ENCODE measurements at places on chromosomes 1 and 21.

GRCh38 chr1:97826820-97827219 lies 94.0 kb downstream of the DPYD start:
- DNase-seq, result no peak

DNA sequence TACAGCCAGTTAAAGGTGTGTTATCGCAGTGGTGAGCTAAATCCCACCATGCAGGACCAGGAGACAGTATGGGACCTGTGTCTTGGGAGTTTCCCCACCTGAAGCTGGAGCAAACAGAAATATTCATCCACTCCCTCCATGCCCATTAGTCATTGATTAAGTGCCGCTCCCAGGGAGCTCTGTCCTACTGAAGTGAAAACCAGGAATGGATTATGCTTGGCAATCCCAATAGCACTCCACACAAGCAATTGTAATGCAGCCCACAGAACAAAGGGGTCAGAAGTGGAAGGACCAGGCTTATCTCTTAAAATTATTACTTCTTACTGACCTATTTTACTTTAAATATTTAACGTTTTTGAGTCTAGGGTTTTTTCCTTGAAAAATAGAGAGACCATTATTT lies 1005.4 kb downstream of the ADGRL2 start:
- DNase-seq, result no peak

DNA sequence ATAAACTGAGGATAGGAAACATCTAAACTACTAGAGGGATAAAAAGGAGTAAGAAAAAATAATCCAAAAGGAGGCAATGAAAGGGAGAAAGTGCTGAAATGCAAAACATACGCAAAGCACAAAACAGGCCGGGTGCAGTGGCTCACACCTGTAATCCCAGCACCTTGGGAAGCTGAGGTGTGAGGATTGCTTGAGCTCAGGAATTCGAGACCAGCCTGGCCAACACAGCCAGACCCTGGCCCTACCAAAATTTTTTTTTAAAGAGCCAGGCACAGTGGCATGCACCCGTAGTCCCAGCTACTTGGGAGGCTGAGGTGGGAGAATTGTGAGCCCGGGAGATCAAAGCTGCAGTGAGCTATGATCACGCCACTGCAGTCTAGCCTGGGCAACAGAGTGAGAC lies 10.5 kb downstream of the SPOCD1 start:
- no peak for DNase-seq

DNA sequence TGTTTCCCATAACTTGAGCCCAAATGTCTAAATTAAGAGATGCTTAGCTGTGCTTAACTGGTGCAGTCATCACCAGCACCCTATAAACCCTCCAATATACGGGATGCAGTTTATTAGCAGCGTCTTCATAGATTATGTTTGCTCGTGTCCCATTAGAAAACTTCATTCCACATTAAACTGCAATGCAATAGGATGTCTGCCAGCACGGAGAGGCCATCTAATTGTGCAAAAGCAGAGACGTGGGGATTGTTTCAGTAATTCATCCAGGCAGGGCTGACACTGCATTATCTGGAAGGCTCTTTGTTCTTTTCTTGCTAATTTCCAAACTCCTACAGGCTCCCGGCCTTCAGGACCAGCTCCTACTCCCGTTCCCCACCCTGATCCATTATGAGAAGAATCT lies 89.5 kb downstream of the CSMD2 start:
- DNase-seq, result no peak

DNA sequence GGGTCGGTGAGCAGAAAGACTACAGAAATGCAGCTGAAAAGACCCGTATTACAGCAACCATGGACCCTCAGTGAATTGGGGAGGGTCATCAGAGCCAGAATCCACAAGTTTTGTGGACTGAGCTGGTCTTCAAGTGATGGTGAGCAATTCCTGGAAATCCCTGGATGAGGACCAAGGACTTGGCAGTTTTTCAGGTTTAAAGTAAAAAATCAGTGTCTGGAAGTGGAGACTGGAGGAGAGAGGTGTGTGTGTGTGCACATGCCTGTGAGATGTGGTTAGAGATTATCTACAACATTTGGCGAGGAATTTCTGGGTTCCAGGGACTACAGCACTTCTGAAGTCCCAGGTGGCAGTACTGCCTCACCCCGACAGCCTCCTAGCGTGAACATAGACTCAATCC lies 56.4 kb downstream of the KIRREL1 start:
- no peak for DNase-seq

- DNase-seq, result no peak
Observed at GRCh38 chr21:45581322-45581712, 39.1 kb upstream of the SLC19A1 start.

GRCh38 chr1:52054496-52055065 lies 410 bp downstream of the TXNDC12 start:
- no peak for DNase-seq

DNA sequence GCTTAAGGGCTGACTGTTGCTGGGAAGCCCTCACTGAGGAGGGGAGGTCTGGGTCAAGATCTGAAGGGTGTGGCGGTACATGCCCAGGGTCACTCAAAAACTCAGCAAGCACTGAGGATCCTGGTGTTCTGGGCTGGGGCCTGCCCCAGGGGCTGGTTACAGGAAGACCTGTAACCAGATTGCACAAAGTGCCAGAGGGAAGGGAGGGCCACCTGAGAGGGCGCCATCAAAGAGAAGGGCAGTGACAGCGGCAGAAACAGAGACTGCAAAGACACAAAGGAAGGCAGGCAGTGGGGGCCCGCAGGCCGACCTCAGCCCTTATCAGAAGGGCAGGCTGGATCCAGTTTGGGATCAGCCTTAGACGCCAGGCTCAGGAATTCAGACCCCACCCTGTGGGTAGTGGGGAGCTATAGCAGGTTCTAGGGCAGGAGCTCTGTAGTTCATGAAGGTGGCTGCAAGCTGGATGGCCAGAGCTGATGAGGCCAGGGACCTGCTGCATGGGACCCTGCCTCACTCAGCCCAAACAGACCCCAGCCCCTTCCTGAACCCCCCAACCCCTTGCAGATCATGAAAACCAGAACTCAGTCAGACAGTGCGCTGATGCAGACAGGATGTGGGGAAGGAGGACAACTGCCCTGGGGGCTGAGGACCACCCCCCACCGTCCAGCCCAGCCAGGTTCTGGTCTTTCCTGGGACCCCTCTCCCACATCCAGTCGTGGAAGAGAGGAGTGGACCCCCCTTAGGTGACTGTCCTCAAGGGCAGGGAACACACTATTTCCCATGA lies 3.9 kb downstream of the SH2D5 start:
- no peak for DNase-seq

DNA sequence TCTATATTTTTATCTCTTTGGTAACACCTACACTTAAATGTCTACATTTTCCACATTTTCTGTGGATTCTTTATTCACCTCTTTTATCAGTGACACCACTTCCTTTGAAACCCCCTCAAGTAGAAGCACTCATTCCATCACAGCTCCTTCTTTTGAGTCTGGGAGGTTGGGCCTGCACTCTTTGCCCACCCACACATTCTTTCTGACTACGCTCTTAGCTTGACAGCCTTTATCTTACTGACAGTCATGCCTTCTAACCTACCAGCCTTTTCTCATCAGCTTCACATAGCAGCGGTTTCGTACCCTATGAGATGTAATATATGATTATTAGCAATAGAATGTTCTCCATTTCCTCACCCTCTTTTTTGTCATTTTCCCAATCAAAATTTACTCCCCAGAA lies 151.9 kb downstream of the TNFSF18 start:
- DNase-seq, result no peak

- DNase-seq, result no peak
Observed at GRCh38 chr1:193660428-193660827, 474.0 kb upstream of the B3GALT2 start.

- no peak for DNase-seq
Observed at GRCh38 chr1:67816095-67816475, 17.2 kb downstream of the GNG12 start.

DNA sequence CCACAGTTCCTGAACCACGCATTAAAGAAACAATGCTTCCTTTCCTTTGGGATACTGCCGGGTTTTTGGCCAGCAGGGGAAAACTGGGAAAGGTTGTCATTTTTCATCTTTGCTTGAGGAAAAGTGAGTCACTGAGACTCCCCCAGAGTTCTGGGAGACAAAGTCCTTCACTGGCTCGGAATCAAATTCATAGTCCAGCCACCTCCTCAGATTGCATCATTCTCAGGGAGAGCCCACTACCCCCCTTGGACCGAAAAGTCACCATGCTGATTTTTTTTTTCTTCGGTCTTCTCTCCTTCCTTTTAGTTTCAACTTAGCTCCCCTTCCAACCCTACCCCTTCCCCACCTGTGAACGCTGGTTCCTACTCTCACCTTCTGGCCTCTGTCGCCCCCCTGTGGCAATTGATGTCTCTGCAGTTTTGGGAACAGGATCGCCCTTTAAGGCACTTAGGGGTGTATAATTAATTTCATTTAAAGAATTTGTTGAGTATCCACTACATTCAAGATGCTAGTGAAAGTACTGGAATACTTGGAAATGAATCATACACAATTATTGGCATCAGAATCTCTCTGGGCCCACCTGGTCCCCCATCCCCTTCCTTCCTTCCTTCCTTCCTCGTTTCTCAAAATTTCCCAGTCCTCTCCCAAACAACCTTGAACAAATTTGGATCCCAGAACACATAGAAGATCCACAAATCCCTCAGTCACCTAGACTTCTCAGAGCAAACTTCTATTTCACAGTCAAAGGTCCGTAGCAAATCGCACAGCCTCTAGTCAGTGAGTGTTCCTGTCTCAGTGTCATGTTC lies 6.9 kb downstream of the ACKR1 start:
- DNase-seq, result peak; percentile 33

GRCh38 chr1:239387304-239388158 lies 1.2 kb downstream of the CHRM3 start:
- DNase-seq, result no peak

All from psoas muscle (tissue), 8 donors.